ENCODE measurements at places on chromosomes 16 and 17. TPM values are rescaled to one million over a fixed set of nuclear protein-coding genes. Genes with fewer than 3 reads are reported as not detected.

COPZ2 gene
- 15.9 TPM for total RNA-seq

KCTD11 gene
- total RNA-seq: 4.2 TPM

SEPHS2 gene
- total RNA-seq: 28.8 TPM

TMIGD1 gene
- not detected for total RNA-seq

RSKR gene
- 1.5 TPM for total RNA-seq

NTN1 gene
- total RNA-seq: 0.15 TPM

RAPGEFL1 gene
- total RNA-seq: 1.9 TPM

CD7 gene
- not detected for total RNA-seq

GFAP gene
- not detected for total RNA-seq

FBF1 gene
- total RNA-seq: 3.8 TPM

CD300LB gene
- not detected for total RNA-seq

CRYBA1 gene
- total RNA-seq: not detected

BICDL2 gene
- total RNA-seq: not detected

CES3 gene
- not detected for total RNA-seq

PIGS gene
- 64.4 TPM for total RNA-seq

ZFHX3 gene
- 3.7 TPM for total RNA-seq

PLD6 gene
- total RNA-seq: 5.2 TPM

RAD51C gene
- total RNA-seq: 47.5 TPM

SMTNL2 gene
- not detected for total RNA-seq

TPPP3 gene
- total RNA-seq: not detected

CTRL gene
- 0.84 TPM for total RNA-seq

DOC2A gene
- total RNA-seq: not detected

SALL1 gene
- total RNA-seq: not detected

TSR1 gene
- 47.7 TPM for total RNA-seq

C17orf78 gene
- not detected for total RNA-seq

GPR179 gene
- not detected for total RNA-seq

AURKB gene
- 71.2 TPM for total RNA-seq

ARHGDIG gene
- total RNA-seq: 2.0 TPM

SMIM36 gene
- total RNA-seq: not detected

ZNF764 gene
- 6.9 TPM for total RNA-seq

IL34 gene
- 5.1 TPM for total RNA-seq

HAS3 gene
- 0.15 TPM for total RNA-seq

CD300E gene
- not detected for total RNA-seq

CYB5D1 gene
- total RNA-seq: 13.9 TPM

SRSF1 gene
- 213 TPM for total RNA-seq

MT1E gene
- 306 TPM for total RNA-seq

SLC5A2 gene
- not detected for total RNA-seq

WNT9B gene
- not detected for total RNA-seq

KRTAP4-1 gene
- total RNA-seq: not detected

MLX gene
- total RNA-seq: 33.3 TPM

IL21R gene
- total RNA-seq: 0.20 TPM

CARD14 gene
- total RNA-seq: 0.44 TPM

BRCA1 gene
- 31.8 TPM for total RNA-seq

ZNF200 gene
- total RNA-seq: 5.8 TPM

FADS6 gene
- not detected for total RNA-seq

TAT gene
- not detected for total RNA-seq

B4GALNT2 gene
- not detected for total RNA-seq

CPHXL2 gene
- total RNA-seq: not detected

PPM1E gene
- total RNA-seq: not detected

PYY gene
- total RNA-seq: not detected

PARN gene
- total RNA-seq: 26.2 TPM
